ENCODE measurements at places on chromosomes 12 and 14.

DNA sequence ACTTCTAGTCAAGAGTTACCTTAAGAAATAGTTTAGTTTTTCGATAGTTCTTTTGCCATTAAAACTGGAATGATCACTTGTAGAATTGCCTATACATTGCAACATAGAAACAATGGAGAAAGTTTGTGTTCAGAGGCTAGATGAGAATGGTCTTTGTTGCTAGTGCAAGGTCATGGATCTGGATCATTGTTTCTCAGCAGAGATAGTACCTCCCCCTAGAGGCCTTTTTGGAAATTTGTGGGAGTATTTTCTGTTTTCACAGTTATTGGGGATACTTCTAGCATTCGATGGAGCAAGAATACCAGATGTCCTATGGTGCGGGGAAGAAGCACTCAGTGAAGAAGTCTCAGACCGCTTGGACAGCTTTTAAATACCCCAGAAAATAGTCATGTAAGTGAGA, 138.8 kb upstream of the HMGA2 start:
- DNase-seq: no peak

GRCh38 chr12:125218952-125219351, 153.7 kb downstream of the AACS start:
- no peak for DNase-seq

GRCh38 chr12:27229367-27229766, 14.7 kb upstream of the STK38L start:
- DNase-seq: no peak

DNA sequence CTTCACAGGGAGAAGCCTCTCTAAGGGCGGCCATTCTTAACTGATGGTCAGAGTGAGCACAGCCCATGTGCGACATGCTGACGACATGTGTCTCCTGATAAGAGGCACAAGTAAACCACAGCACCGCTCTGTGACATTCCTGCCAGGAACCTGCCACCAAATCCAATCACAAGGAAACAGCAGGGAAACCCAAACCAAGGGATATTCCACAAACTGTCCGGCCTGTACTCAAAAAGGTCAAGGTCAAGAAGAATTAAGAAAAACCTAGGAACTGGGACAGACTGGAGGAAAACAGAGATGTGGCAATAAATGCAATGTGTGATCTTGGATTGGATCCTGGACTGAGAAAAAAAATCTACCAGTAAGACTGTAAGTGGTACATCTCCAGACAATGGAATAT, 91.9 kb downstream of the SYNE3 start:
- DNase-seq: no peak

DNA sequence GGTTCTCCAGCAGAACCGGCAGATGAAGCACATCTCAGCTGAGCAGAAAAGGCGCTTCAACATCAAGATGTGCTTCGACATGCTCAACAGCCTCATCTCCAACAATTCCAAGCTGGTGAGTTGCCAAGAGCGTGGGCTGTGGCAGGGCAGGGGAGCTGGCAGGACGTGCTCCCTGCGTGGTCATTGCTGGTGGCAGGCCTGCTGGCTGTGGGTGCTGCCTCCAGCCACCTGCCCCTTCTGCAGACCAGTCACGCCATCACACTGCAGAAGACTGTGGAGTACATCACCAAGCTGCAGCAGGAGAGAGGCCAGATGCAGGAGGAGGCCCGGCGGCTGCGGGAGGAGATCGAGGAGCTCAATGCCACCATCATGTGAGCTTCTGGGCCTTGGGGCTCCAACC, 35.8 kb downstream of the IL31 start:
- DNase-seq: no peak

DNA sequence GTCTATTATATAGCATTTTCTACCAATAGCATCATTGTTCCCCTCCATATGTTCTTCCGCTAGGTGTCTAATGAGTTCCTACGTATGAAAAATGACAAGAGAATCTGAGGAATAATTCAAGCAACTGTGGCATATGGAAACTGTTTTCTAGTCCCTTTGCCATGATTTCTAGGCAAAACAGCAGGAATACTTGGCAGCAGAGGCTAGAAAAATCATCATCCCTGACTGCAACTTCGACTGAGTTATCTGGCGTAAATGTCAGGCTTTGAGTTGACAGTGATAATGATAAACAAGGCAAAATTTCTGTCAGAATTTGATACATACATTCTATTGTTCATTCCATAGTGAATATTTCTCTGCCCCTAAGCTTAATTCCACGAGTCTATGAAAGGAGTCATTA, 572.8 kb upstream of the USP15 start:
- DNase-seq: no peak

DNA sequence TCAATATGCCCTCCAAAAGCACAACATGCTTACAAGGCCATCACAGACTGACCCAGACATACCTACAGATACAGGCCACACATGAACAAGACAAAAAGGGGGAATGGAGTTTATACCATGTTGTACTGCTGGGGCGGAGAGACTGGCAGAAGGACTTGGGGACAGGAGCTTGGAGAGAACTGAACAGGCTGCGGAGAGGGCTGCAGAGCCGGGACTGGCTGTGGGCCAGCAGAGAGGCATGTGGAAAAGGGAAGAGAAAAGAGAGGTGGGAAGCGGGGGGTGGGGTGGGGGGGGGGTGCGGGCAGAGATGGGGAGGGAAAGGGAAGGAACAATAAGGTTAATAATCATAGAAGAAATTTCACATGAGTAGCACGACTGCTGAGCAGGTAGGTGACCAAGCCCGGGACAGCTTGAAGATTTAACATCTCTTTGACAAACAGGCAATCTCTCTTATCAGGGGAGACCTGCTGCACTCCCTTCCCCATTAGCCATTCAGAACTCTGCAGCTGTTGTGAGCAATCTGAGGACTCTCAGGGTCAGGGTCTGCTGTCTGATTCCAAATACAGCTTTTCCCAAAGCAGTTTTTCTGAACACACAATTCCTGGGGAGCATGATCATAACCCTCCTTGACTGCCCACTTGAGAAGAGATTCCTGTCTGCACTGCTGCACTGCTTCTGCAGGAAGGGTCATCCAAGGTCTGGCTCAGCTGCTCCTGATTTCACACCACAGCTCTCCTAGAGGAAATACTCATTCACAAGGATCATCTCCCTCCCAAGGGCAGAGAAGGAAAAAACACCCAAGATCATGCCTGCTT, 21.6 kb upstream of the STAC3 start:
- DNase-seq: no peak

DNA sequence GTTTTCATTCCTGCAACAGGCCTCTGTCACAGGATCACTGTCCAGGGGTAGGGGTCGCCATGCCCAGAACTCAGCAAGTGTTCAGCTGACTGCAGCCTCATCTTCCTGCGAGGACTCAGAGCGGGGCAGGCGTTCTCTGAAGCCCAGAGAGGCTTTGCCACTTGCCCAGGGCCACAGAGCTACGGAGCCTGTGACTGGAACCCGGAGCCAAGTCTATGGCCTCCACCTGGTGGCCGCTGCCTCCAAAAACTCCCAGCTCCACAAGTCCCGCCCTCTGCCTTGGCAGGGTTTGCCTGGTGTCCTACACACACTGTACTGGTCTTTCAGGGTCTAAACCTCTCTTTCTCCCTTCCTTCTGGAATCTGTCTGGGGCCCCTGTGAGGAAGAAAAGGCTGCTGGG, 8.7 kb upstream of the PPP1R13B start:
- DNase-seq: no peak

DNA sequence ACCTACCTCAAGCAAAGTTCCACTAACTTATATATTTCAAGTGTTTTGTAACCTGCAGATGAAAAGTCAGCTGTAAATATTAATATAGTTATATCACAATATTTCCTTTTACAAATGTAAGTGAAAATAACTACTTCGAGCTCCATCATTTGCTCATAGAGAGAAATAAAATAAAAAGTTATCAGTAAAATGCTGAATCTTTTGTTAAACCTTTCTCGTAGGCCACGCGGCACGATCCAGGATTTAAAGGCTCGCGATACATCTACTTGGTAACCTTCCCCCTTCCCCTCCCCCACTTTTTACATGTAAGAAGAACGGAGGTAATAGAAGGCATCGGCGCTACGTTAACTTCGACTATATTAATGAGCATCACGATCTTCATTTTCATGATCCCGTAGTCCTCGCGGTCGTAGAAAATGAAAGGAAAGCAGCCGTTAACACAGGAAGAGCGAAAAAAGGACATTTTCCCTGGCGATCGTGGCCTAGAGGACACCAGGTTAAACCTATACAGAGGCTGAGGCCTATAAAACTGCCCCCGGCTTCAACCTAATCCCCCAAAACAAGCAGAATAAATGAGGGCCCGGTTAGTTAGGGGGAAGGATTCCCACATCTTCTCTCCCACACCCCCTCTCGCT, 508 bp downstream of the HNRNPC start:
- no peak for DNase-seq

- DNase-seq: no peak
Measured at GRCh38 chr12:43361031-43361710, 190.8 kb downstream of the ADAMTS20 start.

DNA sequence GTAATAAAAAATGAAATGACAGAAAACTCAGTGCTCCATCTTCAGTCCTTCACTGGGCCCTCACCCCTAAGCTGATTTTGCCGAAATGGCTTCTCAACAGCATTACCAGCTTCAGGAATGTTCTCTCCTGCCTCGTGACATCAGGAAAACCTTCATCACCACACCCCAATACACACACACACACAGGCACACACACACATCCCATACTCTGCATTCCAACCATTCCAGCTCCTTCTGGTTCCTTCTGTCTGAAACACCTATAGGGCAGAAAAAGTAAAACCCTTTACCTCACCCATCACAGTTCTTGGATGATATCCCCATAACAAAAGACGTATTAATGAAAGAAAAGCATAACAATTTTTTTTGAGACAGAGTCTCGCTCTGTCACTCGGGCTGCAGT, 75.9 kb downstream of the CCDC60 start:
- DNase-seq: no peak

Data from stimulated activated CD8-positive, alpha-beta memory T cell treated with anti-CD3 and anti-CD28 coated beads, Interleukin-2, amount 100 ng/mL, for 1 hour (primary cell).